Kidney tubule cell (primary cell): ENCODE measurements at places on chromosomes 1 and 21.
A peak's percentile ranks its signal among the peaks of the same experiment; 100 is the strongest.

DNA sequence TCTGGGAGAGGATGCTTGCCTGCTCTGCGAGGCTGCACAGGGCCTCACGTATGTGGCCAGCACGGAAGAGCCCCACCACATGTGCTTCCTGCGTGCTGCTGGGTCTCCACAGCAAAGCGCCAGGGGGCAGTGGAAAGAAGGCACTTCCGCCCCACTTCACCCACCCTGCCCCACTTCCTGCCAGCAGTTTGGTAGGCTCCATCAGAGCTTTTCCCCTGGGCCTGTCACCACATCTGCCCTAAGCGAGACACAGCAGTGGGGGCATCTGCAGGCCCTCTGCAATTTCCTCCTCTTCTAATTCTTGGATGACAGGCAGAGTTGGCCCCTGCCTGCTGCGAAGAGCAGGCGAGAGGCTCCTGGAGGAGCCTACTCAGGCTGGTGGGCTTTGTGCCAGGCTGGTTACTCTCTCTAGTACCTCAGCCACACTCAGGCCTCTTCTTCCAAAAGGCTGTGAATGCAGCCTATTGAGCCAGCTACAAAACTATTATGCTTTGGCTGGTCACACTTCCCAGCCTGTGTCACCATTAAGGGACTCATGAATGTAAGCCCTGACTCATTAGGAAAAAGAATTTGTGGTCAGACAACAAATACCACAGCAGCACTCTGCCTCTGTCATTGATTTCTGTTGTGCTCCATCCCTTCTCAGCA lies 25.0 kb downstream of the CD244 start:
- DNase-seq, result peak; percentile 86

DNA sequence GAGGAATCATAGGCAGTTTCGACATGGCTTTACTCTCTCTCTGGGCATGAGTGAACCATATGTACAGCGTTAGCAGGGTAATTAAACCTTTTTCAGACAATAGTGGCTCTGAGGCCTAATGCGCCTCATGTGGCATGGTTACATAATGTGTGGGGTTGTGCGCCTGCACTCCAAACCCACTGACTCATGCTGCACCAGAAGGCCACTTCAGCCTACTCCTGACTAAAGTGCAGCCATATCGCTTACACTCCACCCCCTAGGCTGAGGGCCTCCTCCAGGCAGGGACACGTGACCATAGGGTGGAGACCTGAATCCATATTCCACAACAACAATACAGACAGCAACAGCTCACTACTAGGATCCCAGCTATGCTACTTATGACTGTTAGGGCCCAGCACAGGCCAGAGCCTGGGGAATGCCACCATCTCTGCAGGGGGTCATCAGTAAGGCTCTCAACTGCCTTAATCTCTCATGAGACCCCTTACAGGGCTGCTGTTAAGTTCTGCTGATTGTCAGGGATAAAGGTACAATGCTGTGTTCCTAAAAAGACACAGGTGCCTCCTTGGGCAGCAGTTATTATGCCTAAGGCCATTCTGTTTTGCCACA lies 13.4 kb upstream of the ODF2L start:
- DNase-seq, result no peak

DNA sequence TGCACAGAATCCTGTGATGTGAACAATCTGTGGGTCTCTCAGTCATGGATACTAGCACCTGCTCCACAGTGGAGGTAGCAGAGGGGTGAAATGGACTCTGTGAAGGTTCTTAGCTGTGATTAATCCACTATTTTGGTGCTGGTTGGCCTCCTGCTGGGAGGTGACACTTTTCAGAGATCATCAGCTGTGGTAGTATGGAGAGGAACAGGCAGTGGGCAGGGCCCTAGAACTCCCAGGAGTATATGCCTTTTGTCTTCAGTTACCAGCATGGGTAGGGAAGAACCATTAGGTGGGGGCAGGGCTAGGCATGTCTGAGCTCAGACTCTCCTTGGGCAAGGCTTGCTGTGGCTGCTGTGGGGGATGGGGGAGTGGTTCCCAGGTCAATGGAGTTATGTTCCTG lies 54.0 kb upstream of the KCNJ15 start:
- no peak for DNase-seq

DNA sequence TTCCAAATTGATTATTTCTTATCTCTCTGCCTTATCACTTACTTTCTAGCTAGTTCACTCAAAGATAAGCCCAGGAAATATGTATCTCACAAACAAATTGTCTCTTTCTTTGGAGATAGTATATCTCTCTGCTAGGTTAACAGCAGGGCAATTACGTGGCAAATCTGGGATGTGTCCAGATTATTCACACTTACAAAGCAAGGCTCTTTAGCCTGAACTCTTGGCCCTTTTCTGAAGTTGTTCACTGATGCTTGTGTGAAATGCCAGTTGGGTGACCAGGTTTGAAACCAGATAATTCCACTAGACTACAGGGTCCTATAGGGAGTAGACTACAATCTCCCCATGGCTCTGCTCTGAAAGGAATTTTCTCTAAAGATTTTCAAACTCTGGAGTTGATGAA lies 30.8 kb upstream of the FAM78B start:
- peak; percentile 78 for DNase-seq

- no peak for DNase-seq
These were observed 285.2 kb downstream of the PCP4 start for GRCh38 chr21:40152476-40152875.

DNA sequence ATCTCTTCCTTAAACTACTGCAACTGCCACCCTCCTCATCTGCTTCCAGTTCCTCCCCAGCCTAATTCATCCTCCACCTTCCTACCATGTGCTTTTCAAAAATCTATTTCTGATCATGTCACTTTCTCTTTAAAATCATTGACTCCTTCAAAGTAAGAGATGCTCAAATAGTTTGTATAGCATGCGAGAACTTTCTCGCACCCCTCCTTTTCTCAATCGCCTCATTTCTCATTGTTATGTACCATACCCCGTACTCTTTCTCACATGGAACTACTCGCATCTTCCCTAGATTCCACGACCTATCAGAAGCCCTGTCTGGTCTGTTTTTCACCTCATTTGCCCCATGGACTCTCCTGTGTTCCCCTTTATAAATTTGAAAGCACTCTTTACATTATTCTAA lies 238.2 kb downstream of the NRIP1 start:
- DNase-seq, result no peak

DNA sequence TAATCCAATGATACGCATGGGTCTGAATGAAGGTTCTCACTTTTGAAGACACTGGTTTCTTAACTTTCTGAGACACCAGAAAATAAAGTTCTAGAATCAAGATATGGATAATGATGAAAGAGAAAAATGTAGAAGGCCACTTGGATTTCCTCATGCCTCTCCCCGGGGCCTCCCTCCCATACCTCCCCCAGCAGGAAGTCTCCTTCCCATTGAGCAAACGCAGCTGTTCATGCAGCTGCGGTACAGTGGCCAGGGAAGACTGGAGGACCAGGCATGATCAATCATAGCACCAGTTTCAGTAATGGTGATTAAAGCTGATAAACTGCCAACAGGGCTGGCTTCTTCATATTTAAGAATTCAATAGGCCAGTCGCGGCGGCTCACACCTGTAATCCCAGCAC lies 10.9 kb upstream of the UBR4 start:
- DNase-seq, result no peak

DNA sequence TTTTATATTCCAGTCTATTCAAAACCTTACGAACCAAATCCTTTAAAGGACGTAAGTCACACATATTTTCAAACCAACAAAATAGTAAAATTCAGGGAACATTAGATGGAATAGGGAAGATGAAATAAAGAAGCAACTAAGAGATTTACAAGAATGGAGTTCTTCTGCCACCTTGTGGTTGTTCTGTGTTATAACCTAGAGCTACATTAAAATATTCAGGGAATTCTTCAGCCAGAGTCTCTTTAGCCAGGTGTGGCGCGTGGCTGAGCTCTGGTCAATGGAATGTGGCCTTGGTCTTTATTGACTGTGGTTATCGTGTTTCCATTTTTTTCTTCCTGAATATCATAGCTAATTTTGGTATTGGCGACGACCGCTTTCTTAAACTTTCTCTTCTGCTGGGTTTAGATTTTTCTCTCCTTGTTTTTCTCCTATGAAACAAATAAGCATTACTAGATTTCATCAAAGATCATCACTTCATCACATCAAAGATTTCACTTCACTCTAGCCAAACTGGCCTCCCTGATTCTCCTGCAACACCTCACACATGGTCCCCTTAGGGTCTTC lies 221.3 kb downstream of the MRPL39 start:
- DNase-seq, result peak; percentile 80

GRCh38 chr1:223331929-223332328 lies 32.0 kb downstream of the SUSD4 start:
- peak; percentile 79 for DNase-seq

DNA sequence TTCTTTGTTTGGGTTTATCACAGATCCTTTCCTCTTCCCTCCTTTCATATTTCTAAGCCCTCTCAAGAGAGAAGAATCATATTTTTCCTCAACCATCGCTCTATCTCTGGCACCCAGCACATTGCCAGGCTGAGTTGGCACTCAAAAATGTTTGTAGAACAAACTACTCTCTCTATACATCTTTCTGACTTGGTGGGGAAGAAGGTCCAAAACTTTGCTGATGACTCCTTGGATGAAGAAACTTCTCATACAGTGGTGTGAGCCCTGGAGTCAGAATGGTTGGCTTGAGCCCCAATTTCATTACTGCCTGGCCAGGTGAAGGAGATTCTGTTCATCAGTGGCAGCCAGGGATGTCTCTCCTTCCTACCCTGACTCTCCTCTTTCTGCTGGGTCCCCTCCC lies 11.9 kb downstream of the ALX3 start:
- no peak for DNase-seq

GRCh38 chr1:160261556-160261892 lies 825 bp downstream of the DCAF8 start:
- DNase-seq, result peak; percentile 80

- peak; percentile 94 for DNase-seq
These were observed 632.0 kb downstream of the SMYD3 start for GRCh38 chr1:245874942-245875580.

DNA sequence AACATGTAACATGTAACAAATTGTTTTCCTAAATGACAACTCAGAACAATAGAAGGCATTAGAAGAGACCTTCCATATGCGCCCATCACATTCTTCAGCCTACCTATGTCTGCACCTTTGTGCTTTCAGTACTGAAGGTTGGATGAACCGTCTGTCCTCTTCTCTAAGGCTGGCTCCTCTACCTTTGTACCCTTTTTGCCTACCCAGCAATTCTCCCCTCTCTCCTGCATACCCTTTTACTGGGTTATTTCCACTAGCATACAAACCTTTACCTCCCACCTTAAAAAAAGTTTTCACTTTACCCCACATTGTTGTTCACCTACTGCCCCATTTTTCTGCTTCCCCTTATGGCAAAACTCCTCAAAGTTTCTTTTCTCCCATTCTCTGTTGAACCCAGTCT lies 5.2 kb downstream of the PIGV start:
- DNase-seq, result no peak

GRCh38 chr21:27086630-27087029 lies 119.7 kb upstream of the ADAMTS5 start:
- no peak for DNase-seq

DNA sequence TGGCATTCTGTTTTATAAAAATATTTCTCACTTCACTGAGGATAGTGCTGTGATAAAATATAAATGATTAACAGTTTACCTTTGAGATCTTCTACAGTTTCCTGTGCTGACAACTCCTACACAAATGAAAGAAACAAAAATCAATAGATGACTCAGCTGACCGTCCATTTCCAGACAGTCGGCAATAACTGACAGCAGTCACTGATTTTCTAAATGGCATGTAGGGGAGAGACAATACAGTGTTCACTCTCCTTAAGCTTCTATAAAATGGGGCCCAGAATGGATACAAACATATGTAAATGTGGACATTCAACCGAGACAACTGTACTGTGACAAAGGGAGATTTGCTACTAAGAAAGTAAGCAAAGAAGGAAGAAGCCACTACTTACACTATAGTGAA lies 34.3 kb downstream of the PCNX2 start:
- peak; percentile 82 for DNase-seq

GRCh38 chr21:22516230-22516629 lies 1518.0 kb downstream of the NCAM2 start:
- no peak for DNase-seq

GRCh38 chr1:111565079-111565478 lies 54.5 kb upstream of the RAP1A start:
- DNase-seq, result peak; percentile 75

GRCh38 chr1:167250482-167250881 lies 29.8 kb downstream of the POU2F1 start:
- DNase-seq, result no peak

GRCh38 chr21:39533545-39534380 lies 79.0 kb upstream of the B3GALT5 start:
- DNase-seq, result no peak

DNA sequence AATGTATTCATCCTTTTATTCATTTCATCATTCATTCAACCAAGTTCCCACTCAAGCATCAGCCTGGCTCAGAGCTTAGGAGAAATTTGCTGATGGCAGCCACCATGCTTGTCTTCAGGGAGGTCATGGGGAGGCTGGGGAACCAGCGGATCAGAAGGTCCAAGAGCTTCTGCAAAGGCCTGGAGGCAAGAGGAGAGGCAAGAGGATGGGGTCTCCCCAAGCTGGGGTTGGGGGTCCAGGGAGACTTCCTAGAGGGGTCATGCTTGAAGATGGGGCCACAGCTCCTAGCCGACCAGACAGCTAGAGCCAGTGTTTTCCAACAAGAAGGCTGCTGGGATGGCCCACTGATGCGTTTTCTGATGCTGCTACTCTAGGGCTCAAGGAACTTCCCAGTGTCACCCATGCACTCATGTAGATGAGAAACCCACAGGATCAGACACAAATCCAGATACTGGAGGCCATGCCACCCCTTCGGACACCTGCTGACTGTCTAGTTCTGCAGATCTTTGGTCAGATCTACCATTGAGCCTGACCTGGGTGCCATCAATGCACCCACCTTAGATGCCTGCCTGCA lies 315.2 kb downstream of the AJAP1 start:
- DNase-seq, result no peak

- no peak for DNase-seq
These were observed 188.9 kb upstream of the MAP1LC3C start for GRCh38 chr1:242187816-242188215.

GRCh38 chr1:208857465-208857864 lies 613.3 kb upstream of the PLXNA2 start:
- DNase-seq, result no peak

DNA sequence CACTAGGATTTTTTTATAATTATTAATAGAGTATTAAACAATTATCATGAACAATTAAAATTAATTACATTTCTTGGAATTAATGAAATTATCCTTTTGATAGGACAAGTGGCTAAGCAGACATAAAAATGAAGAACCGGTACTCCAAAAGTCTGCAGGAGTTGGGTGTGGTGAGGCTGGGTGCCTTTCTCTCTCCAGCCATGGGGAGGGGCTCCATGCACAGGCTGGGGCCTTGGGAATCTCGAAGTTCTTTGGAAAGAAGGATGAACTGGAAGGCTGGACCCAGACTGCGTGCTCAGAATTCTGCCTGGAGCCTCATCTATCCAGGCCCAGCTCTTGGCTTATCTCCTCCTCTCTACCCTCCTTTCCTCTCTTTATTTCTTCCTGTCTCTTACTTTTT lies 94.1 kb downstream of the ACTL8 start:
- no peak for DNase-seq

- no peak for DNase-seq
These were observed 14.9 kb upstream of the CYB5R1 start for GRCh38 chr1:202981939-202982338.

- DNase-seq, result peak; percentile 53
These were observed 13.3 kb downstream of the FCRL1 start for GRCh38 chr1:157806431-157807149.

GRCh38 chr1:87318056-87318650 lies 10.5 kb upstream of the LMO4 start:
- DNase-seq, result no peak

- peak; percentile 72 for DNase-seq
These were observed 144.3 kb upstream of the PRMT6 start for GRCh38 chr1:106912131-106912530.
